ENCODE measurements at places on chromosomes 2 and 18.

GRCh38 chr2:240301256-240301795 lies 134.1 kb upstream of the GPC1 start:
- DNase-seq, result no peak

- DNase-seq, result no peak
Observed at GRCh38 chr2:217824223-217824622, 178.6 kb downstream of the TNS1 start.

GRCh38 chr18:52903857-52904256 lies 563.9 kb downstream of the DCC start:
- DNase-seq, result no peak

DNA sequence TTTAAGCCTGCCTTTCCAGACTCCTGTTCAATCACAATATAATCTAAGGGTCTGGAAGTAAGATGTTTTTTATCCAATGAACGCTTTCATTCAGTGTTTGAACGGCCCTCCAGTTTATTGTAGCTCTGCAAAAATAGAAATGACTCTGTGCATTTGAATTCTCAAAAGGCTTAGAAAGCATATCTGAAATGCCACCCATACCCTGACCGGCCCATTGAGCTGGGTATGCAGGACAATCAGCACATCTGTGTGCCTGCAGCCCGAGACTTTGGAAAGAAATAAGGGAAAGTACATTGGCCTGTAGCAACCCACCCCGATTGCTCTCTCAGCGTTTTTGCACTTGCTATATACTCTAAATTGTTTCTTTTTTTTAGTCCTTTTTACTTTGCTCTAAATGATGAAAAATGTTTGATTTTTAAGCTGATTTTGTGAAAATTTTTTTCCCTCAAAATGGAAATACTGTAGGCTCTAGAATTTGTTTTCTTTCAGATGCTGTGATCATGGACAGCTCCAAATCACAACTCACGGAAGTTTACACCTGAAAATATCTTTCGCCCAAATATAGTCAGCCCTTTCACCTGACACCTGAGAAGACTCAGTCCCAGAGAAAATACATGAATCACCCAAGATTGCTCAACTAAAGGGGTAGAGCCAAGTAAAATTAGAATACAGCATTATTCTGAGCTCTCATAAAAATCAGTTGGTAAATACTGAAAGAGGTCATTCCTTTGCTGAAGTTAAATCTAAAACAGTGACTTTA lies 194.5 kb upstream of the SIX3 start:
- DNase-seq, result no peak

GRCh38 chr2:54599914-54600313 lies 123.5 kb upstream of the EML6 start:
- DNase-seq, result peak; percentile 79

GRCh38 chr18:79812052-79812451 lies 14.3 kb downstream of the KCNG2 start:
- DNase-seq, result no peak

- no peak for DNase-seq
Observed at GRCh38 chr2:27809761-27810241, 38.3 kb downstream of the MRPL33 start.

GRCh38 chr2:232571026-232571474 lies 20.6 kb downstream of the EIF4E2 start:
- no peak for DNase-seq
